ENCODE measurements at places on chromosomes 2 and 18.

DNA sequence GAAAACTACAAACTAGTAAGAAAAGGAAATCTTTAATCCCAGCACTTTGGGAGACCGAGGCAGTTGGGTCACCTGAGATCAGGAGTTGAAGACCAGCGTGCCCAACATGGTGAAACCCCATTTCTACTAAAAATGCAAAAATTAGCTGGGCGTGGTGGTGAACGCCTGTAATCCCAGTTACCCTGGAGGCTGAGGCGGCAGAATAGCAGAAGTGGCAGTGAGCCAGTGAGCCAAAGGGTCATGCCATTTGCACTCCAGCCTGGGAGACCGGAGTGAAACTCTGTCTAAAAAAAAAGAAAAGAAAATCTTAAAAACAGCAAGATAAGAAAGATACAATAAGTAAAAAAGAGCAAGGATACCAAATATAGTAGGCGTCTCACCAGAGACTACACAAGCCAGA, 502.9 kb upstream of the ID2 start:
- no peak for DNase-seq

- DNase-seq: no peak
These were observed 38.9 kb upstream of the SCG2 start for GRCh38 chr2:223641082-223641481.

DNA sequence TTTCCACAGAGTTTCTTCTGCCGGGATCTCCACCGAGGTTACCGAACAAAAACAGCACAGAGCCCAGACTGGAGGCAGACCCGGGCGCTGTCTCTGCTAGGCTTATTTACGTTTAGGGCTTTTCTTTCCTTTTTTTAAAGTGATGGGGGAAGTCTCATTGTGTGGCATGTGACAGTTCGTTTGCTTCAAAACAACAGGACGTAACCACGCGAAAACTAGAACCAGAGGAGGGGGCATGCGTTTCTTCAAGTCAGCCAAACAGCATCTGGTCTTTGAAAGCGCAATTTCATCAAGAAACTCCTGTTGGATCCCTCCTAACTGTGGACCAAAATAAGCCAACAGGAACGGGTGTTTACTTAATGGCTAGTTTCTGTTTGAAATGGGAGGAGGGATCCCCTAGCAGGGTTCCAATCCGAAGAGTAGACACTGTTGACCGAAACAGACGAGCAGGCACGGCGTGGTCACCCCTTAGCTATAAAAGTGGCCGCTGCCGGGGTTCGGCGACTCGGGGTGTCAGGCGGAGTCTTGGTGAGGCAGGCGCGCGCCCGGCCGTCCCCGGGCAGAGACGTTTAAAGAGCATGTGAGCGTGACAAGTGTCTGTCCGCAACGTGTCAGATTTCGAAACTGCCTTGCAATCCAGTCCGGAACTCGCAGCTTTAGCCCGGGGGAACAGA, 997 bp upstream of the TGIF1 start:
- DNase-seq: no peak

DNA sequence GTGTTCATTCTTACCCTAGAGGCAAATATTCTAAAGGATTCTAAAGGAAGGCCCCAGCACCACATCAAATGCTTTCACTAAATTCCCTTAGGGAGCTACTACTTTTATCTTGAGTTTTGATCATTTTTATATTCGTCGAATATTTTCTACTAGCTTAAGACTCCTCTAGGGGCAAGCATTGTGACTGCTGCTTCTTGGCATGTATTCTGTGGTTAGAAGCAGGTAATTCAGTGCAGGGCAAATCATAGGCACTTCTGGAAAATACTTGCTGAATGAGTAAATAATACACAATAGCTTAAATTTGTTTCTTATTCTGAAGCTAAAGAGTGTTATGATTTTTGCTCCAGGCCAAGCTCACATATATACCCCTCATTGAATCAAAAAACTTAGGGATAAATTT, 136.4 kb downstream of the LRP2 start:
- DNase-seq: no peak

DNA sequence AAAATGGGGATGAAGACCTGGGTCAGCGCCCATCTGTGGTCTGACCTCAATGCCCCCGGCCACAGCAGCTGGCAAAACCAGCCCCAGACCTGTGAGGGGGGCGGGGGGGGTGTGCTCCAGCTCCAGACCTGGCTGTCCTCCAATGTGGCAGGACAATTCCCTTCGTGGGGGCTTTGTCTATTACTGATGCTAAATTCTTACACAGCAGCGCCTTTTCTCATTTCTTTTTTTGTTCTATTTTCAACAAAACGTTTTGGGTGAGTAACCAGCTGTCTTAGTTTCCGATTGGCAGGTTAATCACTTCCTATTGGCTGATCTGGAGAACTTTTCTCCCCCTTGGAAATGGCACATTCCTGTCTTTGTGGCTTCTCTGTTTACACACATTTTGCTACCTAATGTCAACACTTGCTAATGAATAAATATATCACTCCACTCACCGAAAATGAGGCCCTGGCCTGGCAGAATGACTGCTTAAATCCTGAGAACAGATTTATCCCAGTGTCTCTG, 4.4 kb downstream of the SMAD7 start:
- no peak for DNase-seq

DNA sequence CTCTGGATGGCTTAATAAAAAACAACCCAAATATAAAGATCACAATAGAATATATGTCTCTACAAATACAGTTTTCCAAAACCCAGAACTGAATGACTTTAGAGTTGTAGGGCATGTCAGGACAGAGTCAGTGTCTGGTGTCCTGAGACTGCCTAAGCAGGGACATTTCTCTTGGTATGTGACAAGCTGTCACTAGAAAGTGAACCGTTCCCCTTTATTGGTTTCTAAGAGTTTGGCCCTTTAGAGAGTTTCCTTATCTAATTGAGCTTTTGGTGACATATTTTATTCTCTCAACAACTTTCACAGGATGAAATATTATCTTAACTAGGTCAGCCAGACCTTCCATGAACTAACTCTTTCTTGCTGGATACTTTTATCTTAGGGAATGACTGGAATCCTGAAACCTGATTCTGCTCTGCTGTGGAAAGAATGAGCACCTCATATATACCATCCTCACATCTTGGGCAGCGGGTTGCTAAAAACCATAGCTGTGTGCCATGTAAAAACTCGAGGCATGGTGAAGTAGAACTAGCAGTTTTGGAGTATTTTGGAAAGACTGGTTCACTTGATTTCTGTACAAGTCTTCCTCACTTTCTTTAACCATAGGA, 54.8 kb downstream of the CAVIN2 start:
- DNase-seq: no peak

- DNase-seq: no peak
These were observed 32.2 kb upstream of the RPE start for GRCh38 chr2:209970271-209970670.

GRCh38 chr2:205511641-205512040, 170.7 kb upstream of the NRP2 start:
- DNase-seq: no peak

DNA sequence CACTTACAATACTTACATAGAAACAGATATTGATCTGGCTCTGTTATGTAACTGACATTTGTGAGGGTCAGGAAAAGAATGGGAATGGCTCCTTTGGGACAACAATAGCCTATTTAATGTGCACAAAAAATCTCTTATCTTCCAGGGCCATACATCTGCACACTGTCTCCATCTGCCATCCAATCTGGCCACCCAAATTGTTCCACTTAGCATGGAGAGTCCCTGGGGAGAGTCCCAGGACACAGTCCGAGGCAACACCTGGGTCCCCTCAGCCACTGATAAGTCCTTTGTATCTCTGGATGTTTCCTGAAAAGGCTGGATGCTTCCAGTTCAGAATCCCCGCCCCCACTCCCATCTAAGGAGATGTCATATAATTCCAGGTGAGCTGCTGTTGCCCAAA, 274.2 kb upstream of the NCKAP5 start:
- no peak for DNase-seq

Measured in stimulated activated CD4-positive, alpha-beta T cell treated with anti-CD3 and anti-CD28 coated beads, Interleukin-15, amount 100 ng/mL, for 1 hour (primary cell).